ENCODE measurements at places on chromosomes 3 and 15. TPM values are rescaled to one million over a fixed set of nuclear protein-coding genes. Genes with fewer than 3 reads are reported as not detected.

CEMIP gene
- 1.6 TPM for total RNA-seq

DOCK3 gene
- total RNA-seq, result 0.36 TPM

BCL2A1 gene
- total RNA-seq, result 2.7 TPM

MYO5C gene
- 53.5 TPM for total RNA-seq

CHRNA5 gene
- total RNA-seq, result 2.0 TPM

BFSP2 gene
- not detected for total RNA-seq

KLF13 gene
- 56.5 TPM for total RNA-seq

DNA sequence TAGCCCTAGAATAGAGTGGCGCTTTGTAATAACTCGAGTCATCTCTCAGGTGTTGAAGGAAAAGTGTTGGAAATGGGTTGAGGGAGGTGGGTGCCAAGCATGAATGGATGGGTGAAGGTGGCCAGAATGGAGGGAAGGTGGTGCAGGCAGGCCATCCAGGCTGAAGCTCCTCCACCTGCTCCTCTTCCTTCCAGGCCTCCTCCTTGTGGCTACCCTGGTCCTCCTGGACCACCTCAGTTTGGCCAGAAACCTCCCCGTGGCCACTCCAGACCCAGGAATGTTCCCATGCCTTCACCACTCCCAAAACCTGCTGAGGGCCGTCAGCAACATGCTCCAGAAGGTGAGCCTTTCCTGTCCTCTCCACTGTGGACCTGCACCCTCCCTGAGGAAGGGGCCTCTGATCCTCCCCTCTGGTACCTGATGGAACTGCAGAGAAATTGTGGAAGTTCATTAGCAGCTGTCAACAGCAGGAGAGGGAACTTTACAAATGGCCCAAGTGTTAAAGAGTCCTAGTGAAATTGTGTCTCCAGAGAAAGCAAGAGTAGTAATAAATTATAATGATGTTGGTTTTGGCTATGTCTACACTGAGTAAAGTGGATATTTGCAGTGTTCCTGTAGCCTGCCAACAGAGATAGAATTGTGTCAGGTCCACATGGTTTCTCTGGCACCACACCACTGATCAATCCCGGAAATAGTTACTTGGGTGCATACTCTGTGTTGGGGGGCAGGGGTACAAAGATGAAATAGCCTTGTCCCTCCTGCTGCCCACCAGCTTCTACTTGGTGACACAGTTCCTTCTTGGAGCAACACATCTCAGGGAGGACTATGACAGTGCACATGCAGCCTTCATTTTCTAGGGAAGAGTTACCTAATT lies 1.6 kb downstream of the IL12A start:
- no peak for DNase-seq

DNA sequence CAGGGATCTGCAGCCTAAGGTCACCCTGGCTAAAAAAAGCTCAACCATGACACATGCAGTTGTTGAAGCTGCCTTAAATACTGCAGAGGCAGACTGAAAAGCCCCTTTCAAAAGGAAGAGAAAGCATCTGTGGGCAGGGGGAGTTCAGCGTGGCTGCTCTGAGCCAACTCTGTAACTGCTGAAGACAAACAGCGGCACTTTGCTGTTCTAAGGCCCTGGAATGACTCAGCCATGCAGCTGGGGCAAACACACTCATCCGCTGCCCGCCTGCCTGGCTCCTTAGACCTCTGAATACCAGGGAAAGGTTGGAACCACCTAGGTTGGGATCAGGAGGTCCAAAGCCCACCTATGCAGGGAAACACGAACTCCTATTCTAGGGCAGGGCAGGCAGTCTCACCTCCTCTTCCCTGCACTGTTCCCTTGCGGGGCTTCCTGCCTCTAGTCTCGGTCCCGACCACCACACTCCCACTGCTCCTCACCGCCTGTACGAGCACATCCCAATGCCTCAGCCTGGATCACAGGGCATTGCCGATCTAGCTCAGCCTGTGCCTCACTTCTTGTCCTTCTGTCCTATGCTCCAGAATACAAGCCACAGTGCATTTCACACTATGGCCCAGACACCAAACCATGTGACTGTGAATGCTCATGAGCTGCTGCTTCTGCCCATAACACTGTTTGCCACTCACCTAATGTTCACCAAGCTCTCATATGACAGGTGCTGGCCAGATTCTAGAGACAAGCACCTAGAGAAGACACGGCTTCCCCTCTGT lies 6.6 kb upstream of the MUSTN1 start:
- DNase-seq, result no peak

GRCh38 chr3:101068876-101069606 lies 75.8 kb upstream of the ABI3BP start:
- DNase-seq, result no peak

DNA sequence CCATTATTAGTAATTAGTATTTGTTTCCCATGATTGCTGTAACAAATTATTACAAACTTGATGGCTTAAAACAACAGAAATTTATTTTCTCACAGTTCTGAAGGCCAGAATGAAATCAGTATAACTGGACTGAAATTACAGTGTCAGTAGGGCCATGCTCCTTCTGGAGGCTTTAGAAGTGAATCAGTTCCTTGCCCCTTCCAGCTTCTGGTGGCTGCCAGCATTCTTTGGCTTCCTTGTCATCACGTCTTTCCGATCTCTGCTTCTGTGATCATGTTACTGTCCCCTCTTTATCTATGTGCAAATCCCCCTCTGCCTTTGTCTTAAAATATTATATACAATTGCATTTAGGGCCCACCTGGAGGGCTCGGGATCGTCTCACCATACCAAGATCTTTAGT lies 92.0 kb downstream of the FOXB1 start:
- DNase-seq, result no peak

- DNase-seq, result no peak
Measured at GRCh38 chr15:97196048-97197014, 764.2 kb upstream of the ARRDC4 start.

- no peak for DNase-seq
Measured at GRCh38 chr15:33425142-33425541, 114.4 kb downstream of the RYR3 start.

DNA sequence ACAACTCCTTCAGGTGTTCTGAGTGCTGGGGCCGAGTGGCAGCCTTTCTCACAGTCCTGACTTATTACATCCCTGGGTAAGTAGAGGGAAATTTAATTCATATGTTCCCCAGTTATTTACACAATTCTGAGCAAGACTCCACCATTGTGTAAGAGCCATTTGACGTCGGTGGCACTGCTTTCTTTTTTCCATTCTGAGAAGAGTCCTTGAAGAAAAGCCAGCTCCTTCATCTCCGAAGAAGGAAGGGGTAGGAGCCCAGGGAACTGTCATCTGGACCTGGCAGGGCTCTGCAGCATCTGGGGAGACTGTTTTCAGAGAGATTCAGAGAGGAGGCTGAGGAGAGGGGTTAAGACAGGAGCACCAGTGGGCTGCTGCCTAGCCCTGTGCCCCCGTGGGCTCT lies 22.6 kb upstream of the MASP1 start:
- no peak for DNase-seq

GRCh38 chr3:133121450-133121849 lies 83.3 kb downstream of the TMEM108 start:
- DNase-seq, result no peak

- DNase-seq, result no peak
Measured at GRCh38 chr3:48679411-48680391, 6.0 kb downstream of the NCKIPSD start.

- no peak for DNase-seq
Measured at GRCh38 chr3:187473778-187474406, 105.7 kb downstream of the RTP4 start.

DNA sequence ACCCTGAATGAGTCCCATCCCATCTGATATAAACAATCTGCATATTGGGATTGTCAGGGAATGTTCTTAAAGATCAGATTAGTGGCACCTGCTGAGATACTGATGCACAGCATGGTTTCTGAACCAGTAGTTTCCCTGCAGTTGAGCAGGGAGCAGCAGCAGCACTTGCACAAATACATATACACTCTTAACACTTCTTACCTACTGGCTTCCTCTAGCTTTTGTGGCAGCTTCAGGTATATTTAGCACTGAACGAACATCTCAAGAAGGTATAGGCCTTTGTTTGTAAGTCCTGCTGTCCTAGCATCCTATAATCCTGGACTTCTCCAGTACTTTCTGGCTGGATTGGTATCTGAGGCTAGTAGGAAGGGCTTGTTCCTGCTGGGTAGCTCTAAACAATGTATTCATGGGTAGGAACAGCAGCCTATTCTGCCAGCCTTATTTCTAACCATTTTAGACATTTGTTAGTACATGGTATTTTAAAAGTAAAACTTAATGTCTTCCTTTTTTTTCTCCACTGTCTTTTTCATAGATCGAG lies 4.5 kb downstream of the B2M start:
- DNase-seq, result no peak

DNA sequence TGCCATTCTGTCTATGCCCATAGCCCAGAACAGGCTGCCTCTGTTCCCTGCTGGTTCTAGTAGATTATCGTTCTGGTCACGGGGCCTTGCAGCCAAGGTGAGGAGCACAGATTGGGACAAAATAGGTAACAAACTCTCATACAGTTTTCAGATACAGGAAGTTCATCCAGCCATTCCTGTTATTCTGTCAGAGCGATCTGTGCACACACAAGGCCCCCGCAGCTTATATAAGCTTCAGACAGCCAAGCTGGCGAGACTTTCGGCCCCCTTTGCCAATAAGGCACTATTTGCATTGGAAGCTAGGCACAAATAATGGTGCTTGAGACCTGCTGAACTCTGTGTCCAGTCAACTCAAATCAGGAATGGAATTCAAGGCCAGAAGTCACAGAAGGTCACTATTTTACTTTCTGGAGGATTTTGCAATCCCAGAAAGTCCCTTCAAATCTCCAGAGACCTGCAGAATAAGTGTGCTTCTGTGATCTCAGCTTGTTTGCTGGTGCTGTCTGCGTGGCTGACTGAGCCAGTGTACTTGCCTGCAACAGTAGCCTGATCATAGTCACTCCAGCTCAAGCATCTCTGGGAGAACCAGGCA lies 69.4 kb downstream of the BFSP2 start:
- no peak for DNase-seq
